HFFc6 (cell line): ENCODE measurements at places on chromosomes 7 and 10. TPM values are rescaled to one million over a fixed set of nuclear protein-coding genes. Genes with fewer than 3 reads are reported as not detected.

ANKRD22 gene
- total RNA-seq, result not detected in 3 replicates

GRM8 gene
- not detected in 3 replicates for total RNA-seq

PGAM2 gene
- total RNA-seq, result 0.26 to 0.47 TPM (median 0.37 TPM) in 3 replicates

GUSB gene
- 17.5 to 29.3 TPM (median 18.3 TPM) in 3 replicates for total RNA-seq

CHST3 gene
- 34.9 and 45.9 TPM in 2 replicates for total RNA-seq

LMOD2 gene
- not detected in 3 replicates for total RNA-seq

LRRC18 gene
- total RNA-seq, result not detected in 3 replicates

ECD gene
- total RNA-seq, result 28.8 to 34.2 TPM (median 31.0 TPM) in 3 replicates

KIF5B gene
- total RNA-seq, result 136 TPM in 2 replicates

HHEX gene
- 1.5 and 5.0 TPM in 2 replicates for total RNA-seq
